Immature natural killer cell (primary cell): ENCODE measurements at places on chromosomes 3 and 15.

DNA sequence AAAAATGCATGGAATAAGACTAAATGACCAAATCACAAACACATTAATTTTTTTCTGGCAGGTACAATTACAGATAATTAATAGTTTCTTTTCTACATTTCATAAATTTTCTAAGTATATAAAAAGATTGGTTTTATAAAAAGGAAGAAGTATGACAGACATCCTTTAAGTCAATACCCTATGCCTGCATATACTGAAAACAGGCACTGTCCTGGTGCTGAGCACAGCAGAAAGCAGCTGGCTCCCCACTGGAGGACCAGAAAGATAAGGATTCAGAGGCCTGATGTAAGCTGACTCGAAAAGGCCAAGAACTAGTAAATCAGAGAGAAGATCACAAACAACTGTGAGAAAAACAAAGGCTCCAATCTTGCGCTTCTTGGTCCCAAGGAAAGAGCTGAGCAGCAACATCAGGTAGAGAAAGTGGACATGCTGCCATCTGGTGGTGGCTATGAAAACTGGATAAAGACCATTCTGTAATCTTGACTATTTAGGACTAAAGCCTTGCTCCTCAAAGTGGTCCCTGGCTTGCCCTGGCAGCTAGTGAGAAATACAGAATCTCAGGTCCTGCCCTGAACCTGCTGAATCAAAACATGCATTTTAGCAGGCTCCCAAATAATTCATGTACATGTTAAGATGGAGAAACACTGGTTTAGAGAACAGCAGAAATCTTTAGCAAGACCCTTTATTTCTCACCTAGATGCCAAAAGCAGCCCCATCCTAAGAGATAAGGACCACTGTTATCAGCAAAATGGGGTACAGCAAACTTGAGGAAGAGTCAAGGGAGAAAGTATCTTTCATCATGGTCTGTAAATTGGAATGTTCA is 76.0 kb downstream of the TRANK1 start:
- H3K36me3 ChIP-seq = peaks cover 35% of the 10 kb centered on the region
- no peak overlapping the region for H3K4me3 ChIP-seq
- H3K27me3 ChIP-seq = no peaks in the 10 kb centered on the region
- peaks cover 53% of the 10 kb centered on the region for H3K4me1 ChIP-seq
- peak; percentile 52 for DNase-seq
- H3K27ac ChIP-seq = peak overlapping the region; percentile 56

- H3K27me3 ChIP-seq = peaks cover 3% of the 10 kb centered on the region
- H3K36me3 ChIP-seq = no peaks in the 10 kb centered on the region
- H3K4me1 ChIP-seq = peaks cover 18% of the 10 kb centered on the region
- H3K4me3 ChIP-seq = no peak overlapping the region
- H3K27ac ChIP-seq = no peak overlapping the region
Measured at GRCh38 chr3:112639455-112640225, 1.3 kb downstream of the CCDC80 start.

DNA sequence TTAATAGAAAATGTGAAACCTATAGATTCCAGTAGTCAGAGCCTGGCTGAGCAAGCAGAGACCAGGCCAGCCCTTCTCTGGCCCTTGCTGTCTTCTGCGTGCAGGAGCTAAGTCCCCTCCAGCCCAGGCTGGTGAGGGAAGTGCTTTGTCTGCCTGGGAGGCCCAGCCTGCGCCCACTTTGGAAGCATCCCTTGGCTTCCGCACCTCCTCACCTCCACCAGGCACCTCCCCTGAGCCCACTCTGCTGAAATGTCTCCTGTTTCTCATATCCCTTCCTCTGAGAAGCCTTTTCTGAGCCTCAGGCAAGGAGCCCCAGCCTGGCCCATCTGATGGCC is 45.3 kb downstream of the ALDH1L1 start:
- no peak for DNase-seq
- H3K4me1 ChIP-seq = no peaks in the 10 kb centered on the region
- H3K36me3 ChIP-seq = no peaks in the 10 kb centered on the region

- peaks cover 4% of the 10 kb centered on the region for H3K27me3 ChIP-seq
- peaks cover 37% of the 10 kb centered on the region for H3K4me1 ChIP-seq
- H3K4me3 ChIP-seq = no peak overlapping the region
Measured at GRCh38 chr15:28904541-28905315, 19.0 kb downstream of the APBA2 start.

DNA sequence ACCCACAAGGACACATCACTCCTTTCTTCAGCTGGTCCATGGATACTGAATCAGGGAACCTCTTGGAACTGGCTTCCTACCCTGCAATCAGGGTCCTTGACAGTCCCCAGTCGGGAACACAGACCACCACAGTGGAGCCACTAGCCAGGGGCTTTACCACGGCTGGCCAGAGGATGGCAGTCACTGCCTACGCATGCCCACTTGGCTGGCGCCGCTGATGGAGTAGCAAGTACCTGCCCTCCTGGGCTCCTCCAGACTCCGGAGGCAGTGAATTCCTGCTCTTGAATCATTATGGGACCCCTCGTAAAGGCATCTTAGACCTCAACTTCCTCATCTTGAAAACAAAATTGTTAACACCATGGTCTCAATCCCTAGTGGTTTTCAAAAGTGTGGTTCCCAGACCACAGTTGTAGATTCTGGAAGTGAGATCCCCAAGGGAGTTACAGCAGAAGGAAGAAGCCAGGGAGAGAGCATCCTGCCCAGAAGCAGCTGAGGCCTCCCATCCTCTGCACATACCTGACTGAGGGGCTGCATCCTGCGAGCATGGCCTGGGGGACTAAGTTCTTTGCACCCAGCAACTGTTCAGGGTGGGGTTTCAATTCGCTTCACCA is 9.1 kb upstream of the SKIC8 start:
- no peaks in the 10 kb centered on the region for H3K4me1 ChIP-seq
- peaks cover 6% of the 10 kb centered on the region for H3K27me3 ChIP-seq
- no peak overlapping the region for H3K27ac ChIP-seq
- H3K4me3 ChIP-seq = no peak overlapping the region
- peak; percentile 27 for DNase-seq
- H3K36me3 ChIP-seq = no peaks in the 10 kb centered on the region

DNA sequence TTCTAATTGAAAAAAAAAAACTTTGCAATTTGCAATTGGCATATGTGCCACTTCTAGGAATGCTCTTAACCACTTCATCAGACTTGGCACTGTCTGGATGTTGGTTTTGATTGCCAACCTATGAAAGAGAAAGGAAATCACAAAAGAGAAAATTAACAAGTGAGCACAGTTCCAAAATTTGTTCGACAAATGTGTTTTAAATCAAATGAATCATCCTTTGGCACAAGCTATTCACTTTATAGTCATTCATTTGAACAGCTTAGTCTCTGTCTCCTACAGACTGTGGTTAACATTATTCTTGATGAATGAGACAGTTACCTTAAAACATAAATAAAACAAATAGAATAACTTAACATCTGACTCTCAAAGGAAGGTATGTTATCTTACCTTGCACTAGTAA is 265.0 kb downstream of the EPHA3 start:
- no peak overlapping the region for H3K27ac ChIP-seq
- no peaks in the 10 kb centered on the region for H3K4me1 ChIP-seq
- no peaks in the 10 kb centered on the region for H3K27me3 ChIP-seq
- H3K36me3 ChIP-seq = no peaks in the 10 kb centered on the region

DNA sequence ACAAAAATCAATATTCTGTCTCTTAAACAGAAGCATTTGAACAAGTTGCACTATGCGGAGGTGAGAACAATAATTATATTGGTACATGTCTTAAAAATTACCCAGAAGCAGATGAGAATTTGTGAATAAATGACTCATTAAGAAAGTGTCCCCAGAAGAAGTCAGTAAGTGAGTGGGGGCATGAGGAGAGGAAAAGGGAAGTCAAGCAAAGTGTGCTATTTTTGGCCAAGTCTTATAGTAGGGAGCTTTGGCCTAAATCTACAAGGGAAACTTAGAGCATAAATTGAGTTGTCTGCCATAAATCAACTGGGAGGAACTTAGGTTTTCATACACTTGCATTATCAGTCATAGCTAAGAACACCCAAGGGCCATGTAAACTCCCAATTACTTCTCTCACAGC is 86.9 kb upstream of the SATB1 start:
- peaks cover 3% of the 10 kb centered on the region for H3K27me3 ChIP-seq
- H3K27ac ChIP-seq = no peak overlapping the region
- no peak overlapping the region for H3K4me3 ChIP-seq

DNA sequence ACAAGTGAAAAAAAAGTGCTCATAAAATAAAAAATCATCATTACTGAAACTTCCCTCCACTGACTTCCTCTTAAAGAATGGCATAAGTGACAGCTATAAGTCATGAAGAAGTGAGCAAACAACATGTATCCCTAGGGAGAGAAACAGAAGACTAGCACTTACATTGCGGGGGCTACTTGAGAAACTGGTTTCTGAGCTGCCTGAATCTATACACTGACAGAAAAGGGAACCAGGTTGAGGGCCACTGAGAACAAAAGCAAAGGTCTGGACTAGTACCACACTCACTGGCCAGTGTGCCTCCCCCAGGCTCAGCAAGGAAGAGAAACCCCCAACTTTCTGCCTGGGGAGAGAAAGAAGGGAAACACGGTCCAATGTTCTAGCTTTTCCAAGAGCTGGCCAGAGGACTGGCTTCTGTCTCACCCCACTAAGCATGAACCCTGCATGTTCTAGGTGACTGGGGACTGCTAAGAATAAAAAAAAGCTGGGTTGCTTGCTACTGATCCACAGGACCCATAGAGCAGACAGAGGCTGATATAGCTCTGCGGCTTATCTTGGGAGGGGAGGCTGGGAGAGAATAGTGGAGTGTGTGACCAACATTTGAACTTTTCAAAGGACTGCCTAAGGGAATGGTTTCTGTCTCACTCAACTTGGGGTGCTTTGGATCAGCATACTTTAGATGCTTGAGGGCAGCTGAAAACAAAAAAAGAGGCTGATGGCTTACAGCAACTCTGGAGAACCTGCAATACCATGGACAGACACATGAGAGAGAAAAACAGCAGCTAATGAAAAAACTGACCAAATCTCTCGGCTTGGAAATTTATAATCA is 8.1 kb downstream of the RAD18 start:
- H3K4me1 ChIP-seq = no peaks in the 10 kb centered on the region
- no peak for DNase-seq
- H3K27ac ChIP-seq = no peak overlapping the region
- H3K36me3 ChIP-seq = peaks cover 10% of the 10 kb centered on the region
- no peaks in the 10 kb centered on the region for H3K27me3 ChIP-seq

DNA sequence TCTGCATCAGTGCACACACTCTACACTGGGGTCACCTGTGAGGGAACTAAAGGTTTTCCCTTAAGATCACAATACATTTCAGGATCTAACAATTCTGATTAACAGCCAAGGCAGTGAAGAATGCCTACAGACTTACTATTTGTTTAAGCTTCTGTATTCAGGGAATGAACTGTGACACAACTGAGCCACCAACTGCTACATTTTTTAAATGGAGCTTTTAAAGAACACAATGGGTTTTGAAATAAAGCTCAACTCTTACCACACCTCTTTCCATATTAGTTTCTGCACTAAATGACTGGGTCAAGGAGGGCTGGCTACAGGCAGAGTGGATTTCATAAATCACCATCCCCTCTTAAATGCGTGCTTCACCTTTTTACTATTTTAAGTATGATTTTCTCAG is 100.2 kb downstream of the TMCC1 start:
- H3K27ac ChIP-seq = no peak overlapping the region
- H3K4me3 ChIP-seq = no peak overlapping the region
- no peaks in the 10 kb centered on the region for H3K36me3 ChIP-seq
- DNase-seq = no peak

GRCh38 chr3:128338536-128339330 is 128.0 kb downstream of the DNAJB8 start:
- H3K27ac ChIP-seq = no peak overlapping the region
- peaks cover 3% of the 10 kb centered on the region for H3K27me3 ChIP-seq
- H3K36me3 ChIP-seq = peaks cover 14% of the 10 kb centered on the region

DNA sequence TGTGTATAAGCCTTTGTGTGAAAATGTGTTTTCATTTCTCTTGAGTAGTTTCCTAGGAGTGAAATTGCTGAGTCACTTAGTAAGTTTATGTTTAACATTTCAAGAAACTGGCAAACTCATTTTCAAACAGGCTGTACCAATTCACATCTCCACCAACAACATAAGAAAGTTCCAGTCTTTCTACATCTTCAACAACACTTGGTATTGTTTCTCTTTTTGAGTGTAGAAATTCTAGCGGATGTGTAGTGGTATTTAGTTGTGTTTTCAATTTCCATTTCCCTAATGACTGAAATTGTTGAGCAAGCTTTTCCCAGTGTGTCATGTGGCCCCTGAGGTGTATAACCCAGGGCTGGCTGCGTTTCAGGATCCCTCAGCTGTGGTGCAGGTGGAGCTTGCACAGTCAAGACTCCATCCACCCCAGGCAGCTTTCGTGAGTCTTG is 258.5 kb downstream of the PDCD6IP start:
- H3K27me3 ChIP-seq = peaks cover 3% of the 10 kb centered on the region
- H3K4me3 ChIP-seq = no peak overlapping the region

DNA sequence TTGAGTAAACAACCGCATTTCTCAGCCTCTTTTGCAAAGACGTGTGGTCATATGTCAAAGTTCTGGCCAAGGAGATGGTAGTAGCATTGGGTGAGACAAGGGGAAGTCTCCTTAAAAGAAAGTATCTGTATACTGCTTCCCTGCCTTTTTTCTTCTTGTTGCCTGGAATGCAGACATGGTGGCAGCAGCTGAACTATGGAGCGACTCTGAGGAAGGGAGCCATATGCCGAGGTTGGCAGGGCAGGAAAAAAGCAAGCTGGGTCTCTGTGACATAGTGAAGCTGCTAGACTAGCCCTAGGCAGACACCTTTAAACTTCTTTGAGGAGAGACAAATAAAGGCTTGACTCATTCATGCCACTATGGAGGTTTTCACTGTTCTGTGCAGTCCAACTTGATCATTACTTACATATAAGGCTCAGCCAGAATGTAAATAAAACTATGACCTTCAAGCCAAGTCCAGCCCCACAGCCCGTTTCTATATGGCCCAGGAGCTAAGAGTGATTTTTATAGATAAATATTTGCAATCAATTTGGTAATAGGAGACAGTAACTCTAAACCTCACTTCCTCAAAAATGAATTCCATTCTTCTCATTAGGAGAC is 30.6 kb upstream of the PRICKLE2 start:
- no peaks in the 10 kb centered on the region for H3K4me1 ChIP-seq
- DNase-seq = no peak
- H3K27me3 ChIP-seq = peaks cover 2% of the 10 kb centered on the region

DNA sequence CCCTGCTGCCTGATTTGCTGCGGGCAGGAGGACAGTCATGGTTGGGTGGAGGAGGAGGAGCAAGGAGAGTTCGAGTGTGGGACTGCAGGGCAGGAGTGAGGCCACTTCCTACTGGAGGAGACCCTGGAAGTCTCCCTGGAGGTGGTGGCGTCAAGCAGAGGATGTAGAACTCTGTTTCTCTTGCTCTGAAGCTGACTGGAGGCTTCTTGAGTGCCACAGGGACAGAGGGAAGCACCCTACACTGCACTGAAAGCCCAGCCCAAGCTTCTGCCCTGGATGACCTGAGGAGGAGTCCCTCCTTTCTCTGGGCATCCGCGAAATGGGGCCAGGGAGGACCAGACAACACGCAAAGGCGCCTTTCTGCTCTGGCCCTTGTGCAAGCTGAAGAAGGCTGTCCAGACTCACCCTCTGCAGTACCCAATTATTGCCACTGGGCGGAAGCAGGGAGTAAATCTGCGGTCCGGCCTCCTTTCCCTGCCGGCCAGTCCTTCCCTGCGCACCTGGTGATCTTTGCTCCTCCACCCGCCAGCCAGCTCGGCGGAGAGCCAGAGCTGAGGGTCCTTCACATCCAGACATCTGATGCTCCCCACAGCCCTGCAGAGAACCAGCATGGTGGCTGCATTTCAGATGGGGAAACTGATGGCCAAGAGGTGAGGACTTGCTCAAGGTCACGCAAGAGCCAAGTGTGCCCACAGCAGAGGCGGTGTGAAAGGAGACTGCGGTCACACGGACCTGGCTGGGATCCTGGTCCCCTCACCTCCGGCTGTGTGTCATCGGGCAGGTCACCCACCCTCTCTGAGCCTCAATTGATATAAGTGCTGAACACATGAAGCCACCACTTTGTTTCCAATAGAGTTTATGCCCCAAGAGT is 207.1 kb downstream of the TBC1D2B start:
- H3K4me3 ChIP-seq = no peak overlapping the region
- no peaks in the 10 kb centered on the region for H3K4me1 ChIP-seq
- H3K27me3 ChIP-seq = no peaks in the 10 kb centered on the region
- H3K27ac ChIP-seq = no peak overlapping the region
- peak; percentile 26 for DNase-seq
